ENCODE measurements at places on chromosomes 5 and 9.
A peak's percentile ranks its signal among the peaks of the same experiment; 100 is the strongest.

DNA sequence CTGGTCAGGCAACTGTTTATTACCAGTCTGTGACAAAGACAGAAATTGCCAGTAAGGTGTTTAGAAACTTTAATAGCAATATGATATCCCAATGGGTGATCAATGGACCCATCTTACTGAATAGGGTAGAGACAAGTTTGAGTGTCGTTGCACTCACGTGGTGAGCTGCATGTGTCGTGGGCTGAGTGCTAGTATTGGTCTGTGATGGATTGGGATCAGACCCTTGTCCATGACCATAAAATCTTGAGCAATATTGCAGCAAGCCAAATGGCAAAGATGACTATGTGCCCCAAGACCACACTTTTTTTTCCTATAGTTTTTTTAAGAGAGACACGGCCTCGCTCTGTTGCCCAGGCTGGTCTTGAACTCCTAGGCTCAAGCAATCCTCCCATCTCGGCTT lies 114.5 kb downstream of the PALM2AKAP2 start:
- no peak for DNase-seq

GRCh38 chr5:80594810-80595209 lies 24.7 kb upstream of the ANKRD34B start:
- no peak for DNase-seq

- peak; percentile 49 for DNase-seq
These were observed 74.8 kb downstream of the ICE1 start for GRCh38 chr5:5497152-5497788.

DNA sequence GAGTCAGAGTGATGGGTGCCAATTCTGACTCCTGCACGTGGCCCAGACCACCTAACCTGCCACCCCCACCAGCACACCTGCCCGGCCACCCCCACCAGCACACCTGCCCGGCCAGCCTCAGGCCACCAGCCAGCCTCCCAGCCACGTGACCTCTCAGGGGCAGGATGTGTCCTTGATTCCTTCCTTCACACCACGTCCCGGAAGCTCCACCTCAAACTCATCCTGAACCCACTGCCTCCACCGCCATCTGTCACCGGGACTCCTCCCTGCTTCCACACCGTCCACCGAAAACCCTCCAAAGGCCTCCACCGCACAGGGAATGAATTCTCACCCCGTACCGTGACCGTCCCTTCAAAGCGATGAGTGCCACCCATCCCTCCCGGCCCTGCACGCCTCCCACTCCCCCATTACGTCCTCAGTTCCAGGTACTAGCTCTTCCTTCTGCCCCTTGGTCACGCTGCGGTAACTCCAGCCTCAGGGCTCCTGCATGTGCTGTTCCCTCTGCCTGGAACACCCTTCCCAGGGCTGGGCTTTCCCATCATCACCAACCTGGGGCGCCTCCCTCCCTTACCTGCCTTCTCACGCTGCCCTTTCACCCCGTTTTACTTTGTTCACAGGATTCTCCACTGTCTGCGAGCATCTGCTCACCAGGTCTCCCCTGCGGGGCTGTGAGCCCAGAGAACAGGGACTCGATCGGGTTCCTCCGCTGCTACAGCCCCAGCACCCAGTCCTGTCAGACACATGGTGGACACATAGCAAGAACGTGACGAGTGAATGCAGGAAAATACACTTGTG lies 82.9 kb downstream of the ADAMTS2 start:
- DNase-seq = no peak

- no peak for DNase-seq
These were observed 147.8 kb downstream of the TENT4A start for GRCh38 chr5:6861036-6861435.

DNA sequence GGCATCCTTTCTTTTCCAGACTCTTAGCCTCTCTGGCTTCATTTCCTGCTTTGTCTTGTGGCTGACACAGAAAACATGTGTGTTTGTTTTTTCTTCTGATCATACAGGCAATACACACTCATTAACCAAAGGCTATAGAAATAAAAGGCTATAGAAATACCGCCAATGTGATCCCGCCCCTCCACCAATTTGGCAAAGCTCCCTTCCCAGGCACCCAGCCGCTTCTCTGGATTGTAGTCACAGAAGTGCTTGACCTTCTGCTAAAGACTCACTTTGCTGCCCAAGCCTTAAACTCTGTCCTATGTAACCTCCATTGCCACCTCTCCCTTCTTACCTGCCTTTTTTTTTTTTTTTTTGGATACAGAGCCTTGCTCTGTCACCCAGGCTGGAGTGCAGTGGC lies 5.3 kb downstream of the TXNDC15 start:
- DNase-seq = no peak

- DNase-seq = no peak
These were observed 25.0 kb upstream of the STARD4 start for GRCh38 chr5:111537141-111538024.

DNA sequence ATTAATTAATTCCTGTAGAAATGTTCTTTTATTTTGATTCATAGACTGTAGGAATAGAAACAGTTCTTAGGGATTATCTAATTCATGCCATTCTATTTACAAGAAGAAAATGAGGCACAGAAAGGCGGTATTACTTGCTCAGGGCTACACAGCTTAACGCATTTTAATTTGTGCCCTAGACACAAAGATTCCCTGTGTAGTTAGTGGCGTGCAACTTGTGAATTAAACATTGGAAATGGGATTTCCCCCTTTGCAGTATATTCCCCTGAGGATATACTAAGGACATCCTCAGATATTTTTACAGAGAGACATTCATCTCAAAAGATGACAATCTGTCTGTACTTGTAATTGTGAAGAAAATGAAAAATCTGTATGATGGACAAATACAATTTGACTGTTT lies 108.1 kb downstream of the SGCD start:
- DNase-seq = no peak

- DNase-seq = no peak
These were observed 159.7 kb downstream of the MUSK start for GRCh38 chr9:110828264-110828663.

- DNase-seq = no peak
These were observed 651.3 kb downstream of the PTPRD start for GRCh38 chr9:9961487-9961886.

- DNase-seq = no peak
These were observed 55.0 kb downstream of the WWC1 start for GRCh38 chr5:168346417-168346816.

- DNase-seq = no peak
These were observed 343.7 kb downstream of the ENC1 start for GRCh38 chr5:74296685-74297408.

- peak; percentile 88 for DNase-seq
These were observed 222.8 kb upstream of the KLF4 start for GRCh38 chr9:107712390-107712789.

DNA sequence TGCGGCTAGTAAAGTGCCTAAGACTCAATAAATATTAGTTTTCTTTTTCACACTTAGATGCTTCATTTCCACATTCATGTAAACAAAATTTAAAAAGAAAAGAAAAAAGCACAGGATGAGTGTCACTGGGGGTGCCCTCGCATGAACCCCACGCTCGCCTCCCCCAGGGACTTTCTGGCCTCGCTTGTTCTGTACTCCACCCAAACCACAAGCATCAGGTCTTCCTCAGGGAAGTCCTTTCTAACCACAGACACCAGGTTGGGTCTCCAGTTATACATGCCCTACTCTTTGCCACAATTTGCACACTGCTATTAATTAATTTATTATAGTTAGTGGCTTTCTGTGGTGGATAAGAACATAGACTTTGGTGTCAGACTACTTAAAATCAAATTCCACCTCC lies 92.4 kb downstream of the RORB start:
- DNase-seq = no peak

- no peak for DNase-seq
These were observed 117.9 kb upstream of the GRIA1 start for GRCh38 chr5:153372425-153373129.

DNA sequence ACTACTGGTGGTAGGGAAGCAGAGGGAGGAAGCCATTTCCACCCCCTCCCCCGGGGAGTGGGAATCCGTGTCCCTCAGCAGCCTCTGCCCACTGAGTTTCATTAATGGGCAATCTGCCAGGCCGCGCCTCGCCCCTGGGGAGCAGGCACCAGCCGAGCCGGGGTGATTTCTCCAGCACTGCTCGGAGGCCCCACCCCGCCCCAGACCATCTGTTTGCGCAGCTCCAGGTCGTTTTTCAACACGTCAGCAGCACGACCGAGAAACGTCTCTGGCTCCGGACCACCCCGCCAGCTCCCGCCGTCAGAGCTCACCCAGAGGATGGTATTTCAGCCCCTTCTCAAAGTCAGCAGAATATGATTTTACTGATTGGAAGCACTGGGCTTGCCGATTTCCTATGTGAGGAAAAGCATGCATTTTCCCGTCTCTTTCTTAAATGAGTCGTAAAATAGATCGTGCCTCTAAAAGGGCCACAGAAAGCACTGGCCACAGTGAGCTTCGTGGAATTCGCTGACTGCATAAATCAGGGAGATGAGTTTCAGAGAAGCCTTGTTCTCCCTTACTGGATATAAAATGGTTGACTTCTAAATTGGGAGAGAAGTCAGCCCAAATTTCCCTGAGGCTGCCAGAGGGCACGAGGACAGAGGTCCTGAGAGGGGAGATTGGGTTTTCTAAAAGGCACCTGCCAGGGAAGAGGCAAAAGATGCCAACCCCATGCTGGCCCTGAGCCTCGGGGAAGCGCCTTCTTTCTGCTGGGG lies 47.0 kb downstream of the OLFM1 start:
- no peak for DNase-seq

- peak; percentile 64 for DNase-seq
These were observed 19.0 kb downstream of the TMC1 start for GRCh38 chr9:72540348-72540873.

GRCh38 chr5:169732841-169733240 lies 95.8 kb downstream of the DOCK2 start:
- no peak for DNase-seq

GRCh38 chr9:73844135-73844534 lies 653.0 kb upstream of the RORB start:
- no peak for DNase-seq

GRCh38 chr5:146516151-146516475 lies at the start of gene GPR151:
Gene GPR151, minus strand, starts transcription at chr5:146516190. Its CDS starts 77 bp downstream, at chr5:146516113.
- DNase-seq = no peak

GRCh38 chr5:134139891-134140469 lies 25.5 kb downstream of the TCF7 start:
- no peak for DNase-seq

GRCh38 chr9:125586172-125586511 lies 120.9 kb downstream of the MAPKAP1 start:
- no peak for DNase-seq

GRCh38 chr9:79256691-79257213 lies 315.0 kb upstream of the TLE4 start:
- DNase-seq = peak; percentile 86

GRCh38 chr5:30957591-30957990 lies 235.9 kb upstream of the CDH6 start:
- DNase-seq = no peak

DNA sequence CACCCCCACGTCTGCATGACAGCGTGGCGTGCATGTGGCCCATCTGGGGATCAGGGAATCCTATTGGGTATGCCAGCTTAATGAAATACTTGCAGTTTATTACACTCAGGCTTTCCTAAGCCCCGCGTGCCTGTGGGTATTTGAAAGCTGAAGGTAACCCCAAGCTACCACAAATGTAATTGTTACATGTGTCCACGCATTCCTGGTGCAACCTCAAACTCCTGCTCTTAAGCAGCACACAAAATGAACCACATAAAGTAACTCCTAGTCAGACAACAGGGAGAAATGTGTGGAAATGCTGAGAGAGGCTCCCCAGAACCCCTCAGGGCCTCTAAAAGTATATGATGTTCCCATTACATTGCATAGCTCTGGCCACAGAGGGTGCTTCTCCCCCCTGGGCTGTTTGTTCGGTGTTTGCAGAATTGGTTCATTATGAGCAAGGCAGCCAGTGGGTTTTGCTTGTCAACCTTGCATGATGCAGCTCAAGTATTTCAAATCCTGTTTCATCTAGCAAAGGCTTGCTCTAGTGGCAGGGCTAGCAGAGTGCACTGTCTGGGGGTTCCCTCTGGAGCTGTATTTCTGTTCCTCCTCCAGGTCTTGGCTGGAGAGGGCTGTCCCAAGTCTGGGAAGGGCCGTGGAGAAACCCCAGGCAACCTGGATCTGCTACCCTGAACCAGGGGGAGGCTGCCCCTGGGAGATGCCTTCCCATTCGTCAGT lies 1.8 kb upstream of the DCANP1 start:
- no peak for DNase-seq

DNA sequence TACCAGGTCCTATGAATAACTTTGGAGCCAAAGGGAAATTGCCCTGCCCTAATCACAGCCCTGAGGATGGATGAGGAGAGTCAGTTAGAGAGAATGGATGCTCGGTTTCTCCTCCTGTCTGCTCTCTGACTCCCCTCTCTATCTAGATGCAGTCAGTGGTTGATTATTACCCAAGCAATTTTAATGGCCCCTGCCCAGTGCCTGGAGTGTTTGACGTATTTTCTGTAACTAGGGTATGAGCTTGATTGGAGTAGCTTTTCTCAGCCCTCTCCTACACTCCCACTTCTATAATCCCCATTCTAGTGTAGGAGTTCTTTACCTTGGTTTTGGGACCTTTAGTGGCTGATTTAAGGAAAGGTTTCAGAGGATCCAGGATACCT lies 60.4 kb downstream of the DOCK2 start:
- no peak for DNase-seq

DNA sequence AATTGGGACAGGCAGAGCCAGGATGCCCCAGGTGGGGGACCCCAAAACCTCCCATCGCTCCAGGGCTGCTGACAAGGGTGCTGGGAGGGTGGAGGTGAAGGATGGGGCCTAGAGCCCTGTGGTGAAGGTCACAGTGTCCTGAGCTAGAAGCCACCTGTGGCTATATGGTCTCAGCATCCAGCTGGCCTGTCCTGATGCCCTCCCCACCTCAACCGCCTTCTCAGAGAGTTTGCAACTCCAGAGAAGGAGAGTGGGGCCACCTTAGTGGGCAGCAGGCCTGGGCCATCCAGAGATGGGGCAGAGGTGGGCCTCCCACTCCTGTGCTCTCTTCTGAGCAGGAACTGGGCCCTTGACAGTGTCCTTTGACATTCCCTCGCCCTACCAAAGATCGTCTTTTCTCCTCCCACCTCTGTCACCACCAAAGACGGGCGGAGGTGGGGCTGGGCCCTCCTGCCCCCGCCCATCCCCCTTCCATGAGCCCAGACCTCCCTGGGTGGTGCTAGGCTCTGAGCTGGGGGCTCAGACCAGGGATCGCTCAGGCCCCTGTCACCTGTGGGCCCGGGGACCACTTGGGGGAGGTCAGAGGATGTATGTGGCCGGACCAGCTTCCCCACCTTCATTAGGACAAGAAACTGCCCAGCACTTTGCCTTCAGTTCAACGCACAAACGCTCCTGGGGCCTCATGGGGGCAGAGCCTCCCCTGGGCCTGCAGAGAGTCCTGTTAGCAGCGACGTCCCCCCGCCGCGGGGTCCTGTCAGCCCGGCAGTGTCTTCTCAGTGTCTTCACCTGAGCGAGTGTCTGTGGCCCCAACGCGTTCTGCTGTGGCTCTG lies 10.0 kb upstream of the DOLPP1 start:
- no peak for DNase-seq

DNA sequence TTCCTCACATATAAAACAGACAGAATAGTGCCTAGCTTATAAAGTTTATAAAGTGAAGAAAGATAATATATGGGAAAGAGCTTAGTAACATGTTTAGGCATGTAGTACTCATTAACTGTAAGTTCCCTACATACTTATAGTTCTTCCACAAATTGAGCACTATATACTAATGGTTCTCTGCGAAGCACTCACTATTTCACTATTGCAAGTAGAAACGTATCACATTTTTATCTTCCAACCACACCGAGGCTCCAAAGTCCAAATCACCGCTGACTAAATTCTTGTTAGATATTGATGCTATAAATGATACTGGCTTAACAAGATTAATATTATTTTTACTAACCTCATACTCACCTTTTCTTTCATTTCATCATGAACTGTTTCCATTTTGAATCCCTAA lies 61.0 kb downstream of the FBXW11 start:
- DNase-seq = no peak

Data from A172 (cell line).